ENCODE measurements at places on chromosomes 7 and 10.

- no peak for DNase-seq
These were observed 85.2 kb upstream of the TOMM7 start for GRCh38 chr7:22907805-22908204.

- DNase-seq, result no peak
These were observed 42.8 kb downstream of the WNT2 start for GRCh38 chr7:117279931-117280557.

GRCh38 chr7:7956531-7957128 is 12.0 kb upstream of the GLCCI1 start:
- DNase-seq, result no peak

GRCh38 chr7:135160098-135160857 is 10.2 kb downstream of the CYREN start:
- DNase-seq, result no peak

DNA sequence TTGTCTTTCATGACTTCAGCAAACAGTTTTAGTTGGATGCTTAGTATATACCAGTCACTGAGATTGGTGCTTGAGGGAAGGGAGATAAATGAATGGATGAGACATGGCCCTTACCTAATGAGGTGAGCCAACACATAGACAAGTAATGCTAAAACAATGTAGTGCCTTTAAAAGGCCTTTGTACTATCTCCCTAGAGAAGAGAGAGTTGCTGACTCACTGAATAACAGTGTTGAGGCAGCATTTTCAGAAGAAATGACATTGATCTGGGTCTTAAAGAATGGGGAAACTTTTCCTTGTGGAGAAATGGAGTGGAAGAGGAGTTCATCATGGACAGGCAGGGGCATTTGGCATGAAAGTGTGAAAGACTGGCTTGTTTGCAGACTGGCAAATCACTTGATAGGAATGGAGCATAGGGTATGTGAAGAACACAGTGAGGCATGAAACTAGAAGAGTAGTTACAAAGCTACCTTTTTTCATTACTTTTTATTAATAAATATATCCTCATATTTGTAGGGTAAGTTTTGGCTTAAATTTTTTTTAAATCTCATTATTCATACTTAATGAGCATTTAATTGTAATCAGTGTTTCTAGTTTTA is 91.2 kb downstream of the KAT6B start:
- DNase-seq, result no peak

- DNase-seq, result no peak
These were observed 14.1 kb downstream of the PDZD8 start for GRCh38 chr10:117360994-117361667.

DNA sequence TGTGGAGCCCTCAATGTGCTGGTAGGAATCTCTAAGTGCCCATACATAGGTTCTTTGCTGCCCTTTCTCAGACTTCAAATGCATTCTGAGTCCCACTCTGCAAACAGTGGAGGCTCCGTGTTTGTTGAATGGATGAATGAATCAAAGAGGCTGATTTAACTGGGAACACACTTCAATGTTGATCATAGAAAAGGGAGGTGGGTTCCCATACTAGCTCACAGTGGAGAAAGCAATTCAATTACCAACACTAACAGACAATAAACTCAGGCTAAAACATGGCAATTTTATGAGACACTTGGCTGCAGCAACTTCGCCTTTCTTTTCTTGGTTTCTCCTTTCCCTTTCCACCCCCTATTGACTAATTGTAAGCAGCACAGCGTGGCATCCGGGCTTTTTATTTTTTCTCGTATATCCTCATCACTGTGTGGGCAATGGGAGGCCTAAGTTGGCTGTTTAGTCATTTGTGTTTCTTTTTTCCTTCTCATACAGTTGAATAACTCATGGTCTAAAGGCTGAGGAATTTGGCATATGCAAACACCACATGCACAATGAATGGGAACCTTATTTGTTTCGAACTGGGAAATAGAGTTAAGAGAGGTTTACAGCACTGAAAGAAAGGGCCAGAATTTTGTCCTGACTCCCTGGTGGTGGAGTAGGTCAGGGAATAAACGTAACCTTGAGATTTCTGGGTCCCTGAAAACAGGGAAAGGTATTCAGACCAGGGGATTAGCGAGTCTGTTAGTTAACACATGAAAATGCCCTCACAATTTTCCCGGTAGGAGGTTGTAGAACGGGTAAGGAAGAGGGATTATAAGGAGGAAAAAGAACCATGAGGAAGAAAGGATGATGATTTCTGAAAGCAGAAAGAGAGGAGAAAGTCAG is 858.5 kb downstream of the KCNMA1 start:
- DNase-seq, result no peak

- DNase-seq, result no peak
These were observed 23.1 kb downstream of the RPA3 start for GRCh38 chr7:7695111-7695817.

DNA sequence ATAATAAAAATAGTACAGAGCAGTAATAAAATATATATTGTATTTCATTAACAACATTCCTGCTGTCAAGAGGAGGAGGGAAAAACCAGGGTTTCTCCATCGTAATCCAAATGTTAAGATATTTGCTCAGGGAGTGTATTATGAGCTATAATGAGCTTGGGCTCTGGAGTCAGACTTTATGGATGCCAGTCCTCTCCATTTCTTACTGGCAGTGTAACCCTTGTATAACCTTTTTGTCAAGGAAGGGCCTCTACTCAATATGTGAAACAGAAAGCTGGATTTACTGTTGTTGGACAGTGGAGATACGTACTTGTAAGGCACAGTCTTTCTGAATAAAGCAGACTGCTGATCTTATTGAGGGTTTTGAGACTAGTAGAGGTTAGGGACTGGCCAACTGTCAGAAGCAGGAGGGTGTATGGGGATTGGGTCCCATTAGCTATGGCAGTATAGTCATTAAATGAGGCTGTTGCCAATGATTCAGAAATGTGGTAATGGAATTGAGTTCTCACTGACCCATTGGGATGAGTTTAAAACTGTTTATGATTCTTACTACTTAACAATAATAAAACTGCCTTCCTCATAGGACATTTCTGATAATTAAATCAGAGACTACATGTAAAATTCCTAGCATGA is 56.5 kb downstream of the ZNF277 start:
- DNase-seq, result no peak

DNA sequence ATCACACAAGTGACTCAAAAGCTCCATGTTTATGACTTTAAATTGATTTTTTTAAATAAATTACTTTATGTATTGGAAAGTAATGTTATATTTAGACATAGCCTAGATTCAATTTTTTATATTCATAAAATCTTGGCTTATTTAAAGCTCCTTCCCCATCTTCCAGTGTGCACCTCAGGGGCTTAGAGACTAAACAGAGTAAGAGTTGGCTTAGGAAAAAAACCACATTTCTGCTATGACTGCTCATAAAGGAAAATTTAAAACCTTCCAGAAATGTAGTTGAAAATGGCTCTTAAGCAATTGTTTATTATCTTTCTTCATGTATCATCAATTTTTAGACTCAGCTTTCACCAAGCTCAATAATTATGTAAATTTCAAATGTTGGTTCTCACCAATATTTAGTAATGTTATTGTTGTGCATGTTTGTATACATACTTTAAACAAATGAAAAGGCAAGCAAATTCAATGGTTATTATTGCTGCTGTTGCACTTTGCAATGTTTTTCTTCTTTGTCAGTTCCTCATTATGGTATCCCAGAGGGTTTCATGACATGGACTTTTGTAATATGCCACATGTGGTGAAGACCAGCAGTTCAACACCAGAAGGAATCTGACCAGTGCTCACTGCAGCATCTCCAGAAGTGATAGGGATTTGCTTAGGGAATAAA is 700.1 kb upstream of the ANKRD30A start:
- no peak for DNase-seq

GRCh38 chr10:17229967-17230682 is 2.1 kb downstream of the VIM start:
- DNase-seq, result peak; percentile 79

GRCh38 chr7:47039089-47039648 is 542.7 kb downstream of the TNS3 start:
- DNase-seq, result no peak

- DNase-seq, result no peak
These were observed 47.7 kb downstream of the AMZ1 start for GRCh38 chr7:2735744-2736143.

- no peak for DNase-seq
These were observed 138.8 kb downstream of the CFAP58 start for GRCh38 chr10:104492329-104492940.

DNA sequence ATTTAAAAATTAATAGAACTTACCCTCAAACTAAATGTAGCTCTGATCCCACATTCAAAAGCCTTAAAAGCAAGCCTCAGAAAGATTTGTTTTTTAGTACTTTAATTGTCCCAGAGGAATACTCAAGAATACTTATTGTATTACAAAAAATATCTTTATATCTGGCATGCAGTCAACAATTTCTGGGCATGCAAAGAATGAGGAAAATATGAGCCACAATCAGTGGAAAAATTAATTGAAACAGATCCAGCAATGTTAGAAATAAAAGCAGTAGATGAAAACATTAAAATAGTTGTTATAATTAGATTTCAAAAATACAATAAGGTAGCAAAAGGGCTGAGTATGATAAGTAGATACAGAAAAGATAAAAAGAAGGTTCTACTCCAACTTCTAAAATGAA is 154.7 kb downstream of the PON1 start:
- DNase-seq, result no peak

GRCh38 chr10:68284062-68285001 is 47.5 kb upstream of the HNRNPH3 start:
- no peak for DNase-seq

DNA sequence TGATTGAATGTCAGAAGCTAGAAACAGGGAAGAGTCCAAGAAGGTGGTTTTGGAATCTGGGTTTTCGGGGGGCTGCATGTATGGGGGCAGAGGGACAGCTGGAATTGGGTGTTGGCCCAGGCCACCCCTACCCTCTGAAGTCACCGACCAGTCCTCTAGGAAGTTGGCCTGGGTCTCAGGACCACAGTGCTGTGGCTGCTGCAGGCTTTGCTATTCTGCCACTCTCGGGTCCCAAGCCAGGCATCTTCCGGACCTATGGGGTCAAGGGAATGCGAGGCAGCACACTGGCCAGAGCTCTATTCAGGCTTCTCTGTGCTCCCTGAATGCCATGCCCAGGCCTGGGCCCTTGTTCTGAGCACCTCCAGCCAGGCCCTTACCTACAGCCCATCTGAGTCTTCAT is 13.2 kb downstream of the FGF8 start:
- no peak for DNase-seq

DNA sequence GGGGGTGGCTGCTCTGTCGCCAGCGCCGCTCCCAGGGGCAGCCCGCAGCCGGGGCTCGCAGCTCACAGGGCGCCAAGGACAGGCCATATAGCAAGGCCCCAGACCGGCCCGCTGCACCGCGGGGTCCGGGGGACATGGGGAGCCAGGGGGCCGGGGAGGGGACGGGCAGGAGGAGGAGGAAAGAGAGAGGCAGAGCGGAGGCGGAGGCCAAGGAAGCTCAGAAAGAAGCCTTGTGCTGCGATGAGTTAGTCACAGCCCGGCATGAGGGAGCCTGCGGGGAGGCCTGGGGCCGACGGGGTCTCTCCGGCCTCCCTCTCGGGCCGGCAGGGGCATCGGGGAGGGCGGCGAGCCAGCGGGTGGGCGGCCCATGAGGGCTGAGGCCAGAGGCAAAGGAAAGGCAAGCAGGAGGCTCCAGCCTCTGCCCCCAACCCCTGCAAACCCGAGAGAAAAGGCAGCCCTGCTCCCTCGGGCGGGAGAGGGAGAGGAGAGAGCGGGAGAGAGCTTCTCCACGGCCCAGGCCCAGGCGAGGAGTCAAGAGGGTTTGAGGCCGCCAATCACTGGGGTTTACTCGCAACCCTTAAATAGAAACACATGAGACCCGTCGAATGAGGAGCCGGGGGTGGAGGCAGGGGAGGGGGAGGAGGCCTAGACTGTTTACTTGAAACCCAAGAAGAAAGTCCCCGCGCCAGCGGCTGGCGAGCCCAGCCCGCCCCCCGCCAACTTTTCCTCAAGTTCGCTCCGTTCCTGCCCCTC is 167.9 kb downstream of the NEURL1 start:
- DNase-seq, result no peak

DNA sequence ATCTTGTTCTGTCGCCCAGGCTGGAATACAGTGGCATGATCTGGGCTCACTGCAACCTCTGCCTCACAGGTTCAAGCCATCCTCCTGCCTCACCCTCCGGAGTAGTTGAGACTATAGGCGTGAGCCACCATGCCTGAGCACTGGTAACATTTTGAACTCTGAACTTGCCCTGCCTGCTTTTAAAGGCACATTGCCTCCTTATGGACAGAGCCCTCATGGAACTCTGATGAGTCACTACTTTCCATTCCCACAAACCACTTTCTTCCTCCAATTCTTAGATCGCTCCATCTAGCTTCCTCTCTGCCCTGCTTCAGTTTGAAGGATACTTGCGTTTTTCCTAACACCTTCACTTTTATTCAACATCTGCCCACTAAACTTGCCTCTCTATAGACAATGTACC is 38.1 kb downstream of the PRPS1L1 start:
- no peak for DNase-seq
